CD4-positive, alpha-beta T cell treated with Interleukin-15 for 1 hour (primary cell): ENCODE measurements at places on chromosomes 5 and 9.

DNA sequence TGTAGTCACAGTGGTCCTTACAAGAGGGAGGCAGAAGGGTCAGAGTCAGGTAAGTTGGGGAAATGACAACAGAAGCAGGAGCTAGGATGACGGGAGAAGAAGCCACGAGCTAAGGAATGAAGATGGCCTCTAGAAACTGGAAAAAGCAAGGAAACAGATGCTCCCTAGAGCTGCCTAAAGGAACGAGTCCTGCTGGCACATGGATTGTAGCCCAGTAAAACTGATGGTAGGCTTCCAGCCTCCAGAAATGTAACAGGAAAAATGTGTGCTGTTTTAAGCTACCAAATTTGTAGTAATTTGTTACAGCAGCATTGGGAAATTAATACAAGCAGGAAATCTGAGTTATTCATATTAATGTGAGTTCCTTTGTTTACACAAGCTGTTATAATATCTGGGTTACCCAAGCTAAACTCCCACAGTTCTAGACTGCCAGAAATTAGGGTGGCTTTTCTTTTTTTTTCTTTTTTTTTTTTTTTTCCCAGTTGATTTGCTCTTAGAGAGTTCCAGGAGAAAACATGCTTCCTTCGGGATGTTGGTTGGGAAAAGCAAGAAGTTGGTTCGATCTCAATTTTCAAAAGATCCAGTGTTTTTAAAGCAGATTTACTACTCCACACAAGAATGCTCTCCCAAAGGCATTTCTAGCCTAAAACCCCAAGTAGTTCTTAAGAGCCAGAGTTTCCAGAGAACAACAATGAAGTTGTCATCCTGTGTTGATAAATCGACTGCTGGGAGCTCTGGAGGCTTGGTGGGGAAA lies 400.0 kb upstream of the SLC24A2 start:
- DNase-seq = no peak

DNA sequence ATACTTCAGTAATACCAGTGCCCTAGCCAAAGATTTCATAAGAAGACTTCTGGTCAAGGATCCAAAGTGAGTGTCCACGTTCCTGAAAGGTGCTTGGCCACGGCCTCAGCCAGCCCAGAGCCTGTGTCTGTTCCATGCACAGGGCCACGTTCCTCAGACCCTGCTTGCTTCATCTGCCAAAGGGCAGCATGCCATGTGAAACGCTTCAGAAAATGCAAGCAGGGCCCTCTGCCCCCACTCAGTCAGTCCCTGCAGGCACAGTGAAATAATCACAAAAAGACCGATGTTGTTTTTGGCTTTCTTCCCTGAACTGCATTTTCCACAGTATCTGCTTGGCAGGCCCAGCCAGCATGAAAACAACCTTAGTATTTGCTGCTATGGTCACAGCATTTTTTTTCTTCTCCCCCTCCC lies 85.5 kb upstream of the CTSL start:
- no peak for DNase-seq

- DNase-seq = no peak
Observed at GRCh38 chr9:120507936-120508510, 71.9 kb downstream of the CDK5RAP2 start.

- no peak for DNase-seq
Observed at GRCh38 chr5:154324033-154324432, 121.8 kb upstream of the SAP30L start.

DNA sequence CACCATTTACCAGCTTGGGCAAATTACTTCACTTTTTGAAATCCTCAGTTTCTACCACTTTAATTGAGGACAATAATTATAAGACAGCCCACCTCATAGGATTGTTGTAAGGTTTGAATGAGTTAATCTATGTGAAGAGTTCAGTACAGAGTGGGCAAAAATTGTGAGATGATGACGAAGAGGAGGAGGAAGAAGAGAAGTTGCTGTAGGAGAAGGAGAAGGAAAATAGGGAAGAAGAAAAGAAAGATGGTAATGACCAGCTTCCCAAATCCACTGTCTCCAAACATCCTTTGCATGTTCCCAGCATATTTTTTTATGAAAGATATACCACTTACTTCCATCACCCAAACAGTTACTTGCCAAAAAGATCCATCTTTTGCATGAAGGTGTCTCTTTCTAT lies 291.2 kb downstream of the EBF1 start:
- no peak for DNase-seq

DNA sequence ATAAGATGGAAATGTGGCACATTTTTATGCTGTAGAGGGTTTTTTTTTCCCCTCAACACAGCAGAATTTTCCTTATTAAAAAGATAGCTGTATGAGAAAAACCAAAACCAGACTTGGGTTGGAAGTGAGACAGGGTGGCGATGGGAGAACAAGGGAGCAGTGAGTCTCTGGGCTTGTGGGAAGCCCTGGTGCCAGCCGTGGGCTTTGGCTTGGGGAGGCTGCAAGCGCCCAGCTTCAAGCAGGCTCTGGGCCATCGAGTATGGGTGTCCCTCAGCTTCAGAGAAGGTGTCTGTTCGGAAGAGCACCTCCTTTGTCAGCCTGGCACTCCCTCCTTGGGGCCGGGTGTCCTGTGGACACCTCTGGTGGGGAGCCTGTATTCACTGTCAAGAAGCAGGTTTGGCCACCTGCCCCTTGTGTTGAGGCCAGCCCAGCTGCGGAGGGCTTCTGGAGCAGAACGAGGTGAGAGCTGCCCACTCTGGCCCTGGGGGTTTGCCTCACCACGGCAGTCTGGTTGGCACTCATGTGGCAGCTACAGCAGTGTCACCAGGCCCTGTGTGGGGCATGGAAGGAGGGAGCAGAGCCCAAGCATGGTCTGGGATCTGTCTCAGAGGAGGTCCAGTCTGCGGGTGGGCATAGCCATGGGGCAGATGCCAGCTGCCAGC lies 37.6 kb upstream of the ANGPTL2 start:
- peak; percentile 11 for DNase-seq

DNA sequence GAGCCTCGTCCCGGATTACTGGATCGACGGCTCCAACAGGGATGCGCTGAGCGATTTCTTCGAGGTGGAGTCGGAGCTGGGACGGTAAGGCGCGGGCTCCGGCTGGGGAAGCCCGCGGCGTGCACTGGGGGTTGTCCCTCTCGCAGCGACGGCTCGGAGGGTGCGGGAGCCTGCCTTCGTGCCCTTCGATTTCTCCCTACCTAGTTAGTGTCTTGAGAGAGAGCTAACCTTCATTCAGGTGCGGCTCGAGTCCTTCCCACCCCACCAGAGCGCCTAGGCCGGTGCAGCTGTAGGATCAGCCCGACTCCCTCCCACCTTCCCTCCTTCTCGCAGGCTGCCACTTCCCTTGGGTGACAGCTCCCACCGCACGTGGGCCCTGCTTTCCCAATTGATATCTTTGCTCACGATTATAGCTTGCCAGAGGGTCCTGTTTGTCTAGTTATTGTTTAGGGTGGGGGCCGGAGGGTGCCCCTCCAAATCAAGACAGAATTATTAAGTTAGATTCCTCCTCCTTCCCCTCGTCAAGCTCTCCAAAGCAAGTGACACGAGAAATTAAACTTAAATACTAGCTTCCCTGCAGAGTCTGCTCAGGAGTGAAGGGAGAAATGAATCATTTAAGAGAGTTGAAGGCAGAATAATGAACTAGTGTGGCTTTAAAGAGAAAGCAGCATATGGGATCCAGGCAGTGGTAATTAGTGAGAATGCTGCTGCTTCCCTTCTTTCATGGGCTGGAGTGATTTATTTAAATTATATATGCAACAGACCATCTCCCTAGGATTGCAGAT lies 569 bp downstream of the CAMK4 start:
- DNase-seq = no peak

DNA sequence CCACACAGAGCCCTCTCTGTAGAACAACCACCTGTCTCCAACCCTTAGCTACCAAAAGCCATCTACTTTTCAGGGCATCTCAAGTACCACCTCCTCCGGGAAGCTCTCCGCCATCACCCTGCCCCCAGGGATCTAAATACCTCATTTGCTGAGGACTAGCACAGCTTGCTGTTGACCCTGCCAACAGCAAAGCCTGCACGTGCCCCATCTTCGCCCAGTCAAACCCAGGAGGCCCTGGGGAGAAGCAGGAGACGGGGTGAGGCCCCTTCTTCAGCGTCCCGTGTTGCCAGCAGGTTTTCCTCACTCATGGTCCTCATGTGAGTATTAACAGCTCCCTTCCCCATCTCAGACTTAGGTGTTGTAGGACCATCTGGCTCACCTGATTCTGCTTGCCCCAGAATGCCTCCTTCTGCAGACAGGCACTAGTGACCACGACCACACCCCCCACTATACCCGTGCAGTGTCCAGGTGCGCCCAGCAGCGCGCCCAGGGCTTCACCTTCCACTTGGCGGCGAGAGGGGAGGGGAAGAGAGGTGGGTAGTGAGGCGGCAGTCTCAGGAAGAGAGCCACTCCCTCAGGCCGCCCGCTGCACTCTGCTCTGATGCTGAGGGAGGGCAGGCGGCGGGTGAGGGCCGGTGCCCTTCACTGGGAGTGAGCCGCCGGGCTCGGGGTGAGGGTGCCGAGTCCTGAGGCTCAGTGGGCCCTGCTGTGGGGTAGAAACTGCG lies 11.1 kb downstream of the VAV2 start:
- no peak for DNase-seq

DNA sequence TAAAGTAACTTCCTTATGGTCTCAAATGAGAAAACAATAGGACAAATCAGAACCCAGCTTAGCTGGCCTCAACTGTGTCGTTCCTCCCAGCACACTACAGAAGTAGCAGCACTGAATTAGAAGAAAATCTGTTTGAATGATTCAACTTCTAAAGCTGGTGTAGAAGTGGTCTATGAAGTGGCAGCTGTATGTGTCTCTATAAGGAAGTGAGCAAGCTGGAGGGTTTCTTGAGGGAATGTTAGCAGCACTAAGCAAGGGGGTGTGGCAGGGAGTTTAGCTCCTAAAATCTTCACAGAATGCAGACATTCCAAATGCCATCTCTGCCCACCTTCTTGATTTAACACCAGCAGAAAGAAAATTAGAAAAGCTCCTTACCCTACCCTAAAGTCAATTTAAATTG lies 4.1 kb downstream of the KLF9 start:
- DNase-seq = no peak

- peak; percentile 47 for DNase-seq
Observed at GRCh38 chr5:157303667-157304327, 37.9 kb downstream of the CYFIP2 start.

DNA sequence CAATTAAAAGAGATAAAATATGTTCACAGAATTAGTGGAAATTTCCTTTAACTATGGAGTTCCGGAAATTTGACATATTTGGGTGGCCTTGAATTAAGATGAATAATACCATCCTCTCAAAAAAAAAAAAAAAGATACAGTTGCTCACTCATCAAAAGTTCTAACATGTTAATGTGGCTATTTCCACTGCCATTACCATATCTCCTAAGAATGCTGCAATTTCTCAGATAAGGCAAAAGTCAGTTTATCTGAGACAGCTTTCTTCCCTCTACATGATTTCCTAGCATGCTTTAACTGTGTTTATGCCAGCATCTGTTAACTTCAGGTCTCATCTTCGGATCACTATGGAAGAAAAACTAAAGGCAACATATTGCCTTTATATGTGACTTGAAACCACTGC lies 2.6 kb downstream of the FASTKD3 start:
- no peak for DNase-seq

DNA sequence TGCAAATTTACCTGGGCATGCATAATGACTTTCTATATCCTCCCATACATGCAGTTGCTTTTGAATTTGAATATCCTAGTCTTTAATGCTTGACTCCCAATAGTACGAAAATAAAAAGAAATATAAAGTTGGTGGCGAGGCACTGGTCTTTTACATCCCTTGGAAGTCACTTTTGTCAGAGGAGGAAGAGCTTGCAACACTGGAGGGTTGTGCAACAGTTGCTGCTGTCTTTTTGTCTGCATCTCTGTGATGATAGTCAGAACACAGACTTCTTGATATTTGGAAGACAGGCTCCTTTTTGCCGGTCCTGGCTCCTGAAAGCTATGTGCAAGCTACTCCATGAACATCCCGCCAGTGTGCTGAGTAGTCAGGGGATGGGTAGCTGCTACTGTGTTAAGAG lies 16.8 kb upstream of the SGCD start:
- DNase-seq = no peak

DNA sequence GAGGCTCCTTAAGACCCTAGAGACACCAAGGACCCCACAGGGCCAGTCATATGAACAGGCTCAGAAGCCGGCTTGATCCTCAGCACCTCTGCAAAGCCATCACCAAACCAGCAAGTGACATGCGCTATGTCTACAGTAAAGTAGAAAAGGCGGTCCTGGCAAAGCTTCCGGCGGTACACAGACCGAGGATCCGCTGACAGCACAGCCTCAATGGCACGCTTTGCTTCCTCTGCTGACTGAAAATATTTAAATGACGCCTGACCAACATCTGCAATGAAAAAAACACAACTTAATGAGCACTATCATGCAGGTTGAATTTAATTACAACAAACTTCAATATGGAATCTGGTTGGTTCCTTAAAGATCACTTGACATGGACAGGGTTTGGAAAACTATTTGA lies 17.6 kb downstream of the TRMO start:
- DNase-seq = peak; percentile 45

GRCh38 chr9:117191504-117192261 lies 223.2 kb downstream of the ASTN2 start:
- DNase-seq = no peak

DNA sequence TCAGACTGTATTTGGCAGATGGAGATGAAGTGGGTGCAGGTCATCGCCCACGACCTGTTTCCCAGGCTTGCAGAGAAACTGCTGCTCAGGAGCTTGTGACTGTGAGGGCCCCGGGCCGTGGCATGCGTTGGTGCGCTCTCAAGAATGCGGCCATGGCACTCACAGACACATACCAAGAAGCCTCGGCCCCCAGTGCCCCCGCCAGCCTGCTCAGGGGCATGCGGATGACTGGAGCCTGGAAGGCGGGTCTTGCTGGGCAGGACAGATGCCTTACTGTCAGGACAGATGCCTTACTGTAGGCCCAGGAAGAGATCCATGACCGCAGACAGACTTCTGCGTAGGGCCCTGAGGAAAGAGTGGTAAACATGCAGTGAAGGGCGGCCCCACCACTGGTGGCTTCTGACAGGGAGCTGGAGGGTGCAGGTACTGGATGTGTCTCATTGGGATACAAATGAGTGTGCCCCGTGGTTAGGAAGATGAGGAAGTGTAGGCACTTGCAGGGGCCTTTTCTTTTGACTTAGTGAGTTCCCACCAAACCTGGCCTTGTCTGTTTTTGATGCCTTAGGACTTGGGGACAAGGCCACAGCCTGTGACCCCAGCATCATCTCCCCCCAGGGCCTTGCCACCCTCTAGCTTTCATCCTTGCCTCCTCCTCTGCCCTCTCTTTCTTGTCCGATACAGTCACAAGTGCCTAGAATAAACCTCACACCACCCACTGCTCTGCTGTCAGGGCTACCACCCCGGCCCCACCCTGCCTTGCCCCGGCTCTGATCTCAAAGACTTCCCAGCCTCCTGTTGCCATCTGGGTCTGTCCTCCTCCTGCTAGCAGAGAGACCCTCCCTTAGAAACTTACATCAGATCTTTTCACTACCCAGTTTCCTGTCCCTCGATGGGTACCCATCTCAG lies 68.8 kb upstream of the ABL1 start:
- no peak for DNase-seq

DNA sequence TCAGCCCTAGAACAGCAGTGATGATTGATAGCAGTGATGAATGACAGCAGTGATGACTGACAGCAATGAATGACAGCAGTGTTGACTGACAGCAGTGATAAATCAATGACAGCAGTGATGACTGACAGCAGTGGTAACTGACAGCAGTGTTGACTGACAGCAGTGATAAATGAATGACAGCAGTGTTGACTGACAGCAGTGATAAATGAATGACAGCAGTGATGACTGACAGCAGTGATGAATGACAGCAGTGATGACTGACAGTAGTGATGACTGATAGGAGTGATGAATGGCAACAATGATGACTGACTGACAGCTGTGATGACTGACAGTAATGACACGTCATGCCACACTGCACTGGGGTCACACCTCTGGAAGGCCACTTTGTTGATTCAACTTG lies 106.8 kb downstream of the ENTREP1 start:
- no peak for DNase-seq
